GM03348 (cell line): ENCODE measurements at places on chromosomes 6 and 20.

DNA sequence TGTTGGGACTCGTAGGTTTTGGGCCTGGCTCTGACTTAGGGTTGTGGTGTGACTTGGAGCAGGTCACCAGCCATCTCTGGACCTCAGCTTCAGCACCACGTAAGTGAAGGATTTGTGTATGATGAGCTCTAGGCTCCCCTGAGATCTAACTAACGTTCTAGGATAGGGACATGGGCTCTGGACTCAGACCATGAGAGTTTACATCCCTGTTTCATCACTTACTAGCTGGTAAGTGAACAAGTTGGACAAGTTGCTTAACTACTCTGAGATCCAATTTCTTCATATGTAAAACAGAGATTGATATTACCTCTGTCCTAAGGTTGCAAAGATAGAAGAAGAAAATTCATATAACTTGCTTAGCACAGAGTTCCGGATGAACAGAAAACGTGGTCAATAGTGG is 20.3 kb upstream of the PNPLA1 start:
- DNase-seq = no peak

GRCh38 chr6:152023613-152024012 is 216.1 kb downstream of the ESR1 start:
- DNase-seq = no peak

DNA sequence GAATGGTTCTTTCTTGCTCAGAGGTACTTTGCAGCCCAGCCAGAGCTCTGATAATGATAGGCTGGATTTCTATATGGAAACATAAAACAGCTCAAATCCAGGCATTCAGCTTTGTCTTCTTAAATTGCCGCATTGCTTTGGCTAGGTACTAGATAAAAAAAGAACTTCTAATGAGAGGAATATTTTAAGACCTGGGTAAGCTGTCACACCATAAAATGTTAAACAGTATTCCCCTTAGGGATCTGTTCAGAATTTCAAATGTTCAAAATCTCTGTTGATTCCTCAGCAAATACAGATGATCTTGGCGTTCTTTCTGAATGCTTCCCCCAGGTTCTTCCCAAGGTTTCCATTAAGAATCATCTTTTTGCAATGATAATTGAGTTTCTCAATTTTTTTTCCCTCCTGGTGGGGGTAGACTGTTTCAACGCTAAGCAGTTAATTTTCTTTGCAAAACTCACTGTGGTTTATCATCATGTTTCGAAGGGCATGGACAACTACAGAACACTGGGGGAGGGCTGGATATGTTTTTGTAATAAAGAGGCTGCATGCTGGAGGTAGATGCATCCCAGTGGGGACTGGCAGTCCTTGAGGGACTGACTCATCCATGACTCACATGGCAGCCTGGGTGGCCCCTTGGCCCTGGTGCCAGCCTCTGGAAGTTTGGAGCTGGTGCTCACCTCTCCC is 31.0 kb downstream of the TIAM2 start:
- DNase-seq = peak; percentile 79

GRCh38 chr6:115194981-115195638 is 852.3 kb upstream of the HS3ST5 start:
- DNase-seq = no peak

DNA sequence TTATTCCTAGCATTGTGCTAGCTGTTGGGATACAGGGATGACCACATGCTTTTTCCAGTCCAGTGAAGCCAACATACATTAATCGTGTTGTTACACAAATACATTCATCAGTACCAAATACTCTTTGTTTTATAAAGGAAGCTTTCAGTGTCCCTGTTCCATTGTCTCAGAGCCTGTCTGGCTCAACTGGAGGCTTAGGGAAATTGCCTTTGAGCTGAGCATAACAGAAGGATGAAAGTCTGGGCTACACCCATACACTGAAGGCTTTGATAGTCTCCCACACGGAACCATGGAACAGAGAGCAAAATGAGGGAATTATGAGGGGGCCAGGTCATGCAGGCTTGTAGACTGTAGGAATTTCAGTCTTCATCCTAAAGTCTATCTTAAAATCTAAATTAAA is 126.4 kb upstream of the KCNQ5 start:
- DNase-seq = no peak

DNA sequence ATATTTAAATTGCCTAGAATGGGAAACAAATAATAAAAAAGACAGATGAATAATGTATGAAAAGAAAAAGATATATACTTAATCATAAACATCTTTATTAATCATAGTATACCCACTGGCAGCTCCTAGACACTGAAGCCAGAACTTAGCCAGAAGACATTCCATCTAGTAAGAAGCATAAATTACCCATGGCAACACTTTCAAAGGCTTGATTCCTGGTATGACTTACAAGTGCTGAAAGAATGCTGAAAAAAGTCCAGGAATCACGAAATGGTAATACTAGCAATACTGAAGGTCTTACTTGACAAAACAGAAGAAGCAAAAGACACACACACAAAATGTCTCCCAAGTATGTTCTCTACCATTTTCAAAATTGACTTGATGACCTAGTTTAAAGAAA is 38.0 kb downstream of the RWDD2A start:
- DNase-seq = peak; percentile 32

GRCh38 chr20:19438488-19438887 is 226.0 kb downstream of the SLC24A3 start:
- DNase-seq = no peak

DNA sequence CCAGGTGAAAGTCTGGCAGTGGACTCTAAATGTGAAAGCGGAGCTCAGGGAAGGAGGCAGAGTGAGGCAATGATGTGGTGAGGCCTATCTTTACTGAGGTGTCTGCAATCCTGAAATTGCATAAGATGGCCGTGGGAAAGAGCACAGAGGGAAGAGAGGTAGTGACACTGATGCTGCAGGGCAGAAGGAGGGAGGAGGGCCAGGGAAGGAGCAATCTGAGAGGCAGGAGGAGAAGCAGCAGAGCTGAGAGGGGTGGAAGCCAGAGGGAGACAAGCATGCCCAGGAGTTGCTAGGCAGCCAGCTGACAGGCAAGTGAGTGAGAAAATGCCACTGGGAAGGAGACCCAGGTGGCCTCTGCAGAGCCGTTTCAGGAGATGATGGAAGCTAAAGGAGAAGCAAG is 97.4 kb upstream of the CNR1 start:
- no peak for DNase-seq

GRCh38 chr6:13526727-13527670 is 39.6 kb upstream of the GFOD1 start:
- DNase-seq = no peak

DNA sequence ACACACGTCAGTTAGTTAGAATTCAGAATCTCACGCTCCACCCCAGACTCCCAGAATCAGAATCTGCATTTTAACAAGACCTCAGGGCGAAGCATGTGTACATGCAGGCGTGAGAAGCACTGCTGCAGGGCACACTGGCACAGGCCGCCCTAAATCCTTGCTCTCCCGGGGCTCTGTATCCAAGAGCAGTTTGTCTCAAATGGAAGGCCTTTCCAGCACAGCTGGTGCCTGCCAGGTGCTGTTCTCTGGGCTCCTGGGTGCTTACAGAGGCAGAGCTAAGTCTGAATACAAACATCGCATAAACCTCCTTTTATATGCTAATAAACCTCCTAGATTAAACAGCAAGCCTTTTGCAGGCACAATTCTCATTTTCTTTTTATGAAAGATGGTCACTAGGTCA is 119.1 kb upstream of the CD93 start:
- no peak for DNase-seq

DNA sequence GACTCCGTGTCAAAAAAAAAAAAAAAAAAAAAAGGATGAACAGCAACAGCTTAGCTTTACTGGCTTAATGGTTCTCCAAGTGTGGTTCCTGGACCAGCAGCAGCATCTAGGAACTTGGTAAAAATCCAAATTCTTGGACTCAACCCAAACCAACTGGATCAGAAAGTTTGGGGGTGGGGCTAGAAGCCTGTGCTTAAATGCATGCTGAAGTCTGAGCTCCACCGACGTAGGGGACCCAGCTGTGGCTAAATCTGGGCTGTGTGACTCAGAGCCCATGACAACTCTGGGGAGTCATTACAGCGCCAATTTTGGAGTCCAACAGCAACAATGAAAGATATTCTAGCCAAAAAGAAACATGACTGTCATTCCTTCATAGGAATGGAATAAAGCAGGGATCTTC is 13.6 kb upstream of the CHD6 start:
- DNase-seq = peak; percentile 75

- DNase-seq = no peak
Observed at GRCh38 chr20:14597206-14597715, 259.8 kb upstream of the FLRT3 start.

GRCh38 chr6:157714153-157714490 is 108.9 kb upstream of the SNX9 start:
- peak; percentile 76 for DNase-seq

DNA sequence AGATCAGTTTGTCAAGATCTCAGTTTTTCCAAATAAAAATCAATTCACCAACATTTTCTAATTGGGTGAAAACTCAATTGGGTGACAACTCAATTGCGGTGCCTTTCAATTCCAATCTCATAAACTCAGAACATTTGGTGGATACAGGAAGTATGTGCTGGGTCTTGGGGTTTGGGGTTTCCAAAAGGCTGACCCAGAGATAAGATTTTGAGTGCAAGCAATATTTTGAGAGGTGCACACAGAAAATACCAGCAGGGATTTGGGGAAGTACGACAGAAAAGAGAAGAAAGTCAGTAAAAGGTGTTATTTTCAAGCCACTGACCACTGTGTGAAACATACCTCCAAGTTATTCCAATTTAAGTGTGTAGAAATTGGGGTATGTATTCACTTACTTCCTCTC is 258.0 kb downstream of the PHACTR1 start:
- DNase-seq = no peak

GRCh38 chr6:116529466-116530290 is 15.8 kb downstream of the TRAPPC3L start:
- DNase-seq = no peak

- no peak for DNase-seq
Observed at GRCh38 chr6:98836962-98837944, 2.9 kb downstream of the POU3F2 start.

DNA sequence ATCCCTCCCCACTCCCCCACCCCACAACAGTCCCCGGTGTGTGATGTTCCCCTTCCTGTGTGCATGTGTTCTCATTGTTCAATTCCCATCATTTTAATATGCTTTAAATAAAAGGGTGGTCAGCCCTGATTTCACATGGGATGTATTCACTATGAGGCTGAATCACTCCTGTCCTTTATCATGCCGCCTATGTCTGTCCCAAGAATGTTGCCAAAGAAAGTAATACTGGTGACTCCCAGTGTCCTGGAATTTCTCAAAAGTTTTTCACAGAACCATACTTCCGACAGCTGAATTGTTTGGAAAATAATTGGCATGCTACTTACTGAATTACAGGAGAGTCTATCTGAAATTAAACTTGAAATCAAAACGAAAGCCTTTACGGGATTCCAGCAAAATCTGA is 217.7 kb downstream of the HAO1 start:
- no peak for DNase-seq

DNA sequence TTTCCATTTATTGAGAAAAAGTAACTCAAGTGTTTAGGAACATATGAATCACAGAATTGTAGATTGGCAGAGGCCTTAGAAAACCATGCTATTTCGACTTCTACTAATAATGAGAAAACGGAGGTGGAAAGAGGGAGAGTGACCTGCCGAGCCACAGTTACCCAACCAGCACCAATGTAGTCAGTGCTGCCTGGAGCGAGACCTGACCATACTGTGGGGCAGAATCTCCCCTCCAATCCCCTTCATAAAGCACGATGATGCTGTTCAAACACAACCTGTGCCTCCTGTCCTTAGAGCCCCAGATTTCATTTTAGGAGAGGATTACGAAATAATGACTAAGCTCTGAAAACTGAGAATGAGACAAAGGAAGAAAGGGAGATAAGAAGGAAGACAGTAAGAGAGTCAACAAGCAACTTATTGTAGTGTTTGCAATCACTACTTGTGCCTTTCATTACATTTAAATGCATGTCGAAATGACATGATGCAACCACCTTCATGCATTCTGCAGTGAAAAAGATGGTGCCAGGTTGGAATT is 70.6 kb downstream of the ATXN1 start:
- DNase-seq = no peak

GRCh38 chr6:166693880-166694279 is 66.8 kb upstream of the RPS6KA2 start:
- DNase-seq = no peak

DNA sequence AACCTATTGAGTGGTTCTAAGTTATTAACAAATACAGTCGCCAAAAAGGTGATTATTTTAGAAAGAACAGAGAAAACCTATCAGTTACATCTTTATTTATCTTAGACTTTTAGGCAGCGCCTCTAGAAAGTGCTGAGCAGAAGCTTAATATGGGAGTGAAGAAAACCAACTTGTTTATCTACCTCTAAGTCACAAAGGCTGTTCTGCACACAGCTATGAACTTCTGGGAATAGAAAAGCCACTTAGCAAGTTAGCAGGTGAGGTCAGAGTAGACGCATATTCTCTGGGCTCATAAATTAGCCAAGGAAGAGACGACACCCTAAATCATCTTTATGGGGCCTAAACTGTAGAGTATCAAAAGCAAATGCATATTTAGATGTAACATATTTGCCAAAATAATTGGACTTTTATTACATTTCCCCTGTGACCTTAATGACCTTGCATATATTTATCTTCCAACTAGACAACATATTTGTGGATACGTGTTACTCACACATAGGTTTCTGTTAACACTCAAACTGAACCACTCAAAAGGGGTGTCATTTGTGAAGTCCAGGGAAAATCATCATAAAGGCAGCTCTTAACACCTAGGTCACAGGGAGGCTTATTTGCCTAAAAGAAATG is 267.1 kb downstream of the ADGB start:
- no peak for DNase-seq

DNA sequence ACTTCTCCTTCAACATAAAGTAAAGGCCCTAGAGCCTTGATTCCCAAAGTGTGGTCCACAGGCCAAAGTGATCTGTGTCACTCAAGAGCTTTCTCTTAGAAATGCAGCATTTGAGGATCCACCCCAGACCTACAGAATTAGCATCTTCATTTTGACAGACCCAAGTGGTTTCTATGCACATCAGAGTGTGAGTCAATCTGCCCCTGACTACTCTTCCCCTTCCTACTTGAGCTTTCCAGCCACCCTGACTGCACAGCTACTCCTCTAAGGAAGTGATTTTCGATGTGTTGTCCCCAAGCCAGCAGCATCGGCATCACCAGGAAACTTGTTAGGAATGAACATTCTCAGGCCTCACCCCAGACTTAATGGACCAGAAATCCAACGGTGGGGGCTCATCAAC is 2.6 kb downstream of the MEP1A start:
- DNase-seq = no peak

GRCh38 chr6:157768863-157769551 is 54.0 kb upstream of the SNX9 start:
- no peak for DNase-seq

DNA sequence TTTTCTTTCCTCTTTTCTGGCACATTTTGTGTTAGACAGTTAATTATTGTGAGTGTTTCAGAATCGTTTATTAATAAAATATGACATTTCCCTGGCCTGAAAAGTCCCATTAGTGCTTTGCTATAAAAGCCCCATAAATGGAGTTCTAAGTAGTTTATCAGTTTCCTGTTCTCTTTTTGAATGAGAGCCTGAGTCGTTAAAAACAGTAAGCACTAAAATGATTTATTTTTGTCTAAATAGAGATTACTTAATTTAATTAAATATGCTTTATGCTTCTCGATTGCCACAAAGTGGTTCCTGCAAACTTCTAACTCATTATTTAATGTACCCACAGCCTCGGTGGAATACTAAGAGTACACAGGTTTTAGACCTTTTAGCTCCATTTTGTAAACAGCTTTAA is 577.9 kb downstream of the C6orf118 start:
- DNase-seq = no peak

GRCh38 chr6:40036186-40036585 is 101.9 kb upstream of the MOCS1 start:
- DNase-seq = no peak
